Karpas-422 (cell line): ENCODE measurements at places on chromosomes 11 and 22.

- DNase-seq: no peak
Observed at GRCh38 chr22:27791159-27791858, 10.2 kb downstream of the MN1 start.

- no peak for DNase-seq
Observed at GRCh38 chr22:43126501-43127165, 16.1 kb downstream of the BIK start.

DNA sequence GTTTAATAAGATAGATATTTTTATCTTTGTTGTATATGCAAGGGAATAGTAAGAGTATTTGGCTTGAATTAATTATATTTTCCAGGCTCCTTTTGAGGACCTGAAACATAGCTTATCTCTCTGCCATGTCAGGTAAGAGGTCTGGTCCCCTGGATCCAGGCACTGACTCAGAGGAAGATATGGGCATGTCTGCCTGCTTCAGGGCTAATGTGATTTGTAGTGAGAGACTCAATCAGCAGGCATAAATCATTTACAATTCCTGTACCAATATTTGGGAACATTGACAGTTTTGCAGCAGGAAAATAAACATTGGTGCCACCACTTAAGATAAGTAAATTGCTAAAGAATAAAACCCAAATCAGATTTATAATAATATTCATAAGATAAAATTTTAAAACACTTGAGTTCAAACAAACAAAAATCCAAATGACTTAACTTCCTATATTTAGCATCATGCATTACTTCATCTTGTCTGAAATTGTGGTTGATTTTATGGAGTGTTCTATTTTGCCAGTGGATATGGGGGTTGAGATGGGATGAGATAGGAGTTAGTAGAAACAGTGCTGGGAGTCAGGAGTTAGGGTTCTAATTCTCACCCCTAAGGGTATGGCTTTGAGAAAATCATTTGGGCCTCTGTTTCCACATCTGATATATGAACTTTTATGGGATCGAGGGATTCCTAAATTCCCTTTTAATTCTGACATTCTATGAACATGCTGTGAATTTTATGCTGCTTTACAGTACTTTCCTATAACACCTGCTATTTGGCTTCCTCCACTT lies 5.1 kb upstream of the CALCA start:
- no peak for DNase-seq

- peak; percentile 69 for DNase-seq
Observed at GRCh38 chr11:111635706-111636045, 33.4 kb downstream of the SIK2 start.

DNA sequence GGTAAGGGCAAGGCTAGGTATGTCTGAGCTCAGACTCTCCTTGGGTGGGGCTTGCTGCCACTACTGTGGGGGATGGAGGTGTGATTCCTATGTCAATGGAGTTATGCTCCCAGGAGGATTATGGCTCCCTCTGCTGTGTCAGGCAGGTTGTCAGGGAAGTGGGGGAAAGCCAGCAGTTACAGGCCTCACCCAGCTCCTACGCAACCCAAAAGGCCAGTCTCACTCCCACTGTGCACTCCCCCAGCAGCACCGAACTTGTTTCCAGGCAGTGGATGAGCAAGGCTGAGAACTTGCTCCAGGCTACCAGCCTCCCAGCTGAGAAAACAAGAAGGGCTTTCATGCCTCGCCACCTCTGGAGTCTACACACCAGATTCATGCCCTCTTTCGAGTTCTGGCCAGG lies 18.2 kb downstream of the C11orf91 start:
- no peak for DNase-seq

DNA sequence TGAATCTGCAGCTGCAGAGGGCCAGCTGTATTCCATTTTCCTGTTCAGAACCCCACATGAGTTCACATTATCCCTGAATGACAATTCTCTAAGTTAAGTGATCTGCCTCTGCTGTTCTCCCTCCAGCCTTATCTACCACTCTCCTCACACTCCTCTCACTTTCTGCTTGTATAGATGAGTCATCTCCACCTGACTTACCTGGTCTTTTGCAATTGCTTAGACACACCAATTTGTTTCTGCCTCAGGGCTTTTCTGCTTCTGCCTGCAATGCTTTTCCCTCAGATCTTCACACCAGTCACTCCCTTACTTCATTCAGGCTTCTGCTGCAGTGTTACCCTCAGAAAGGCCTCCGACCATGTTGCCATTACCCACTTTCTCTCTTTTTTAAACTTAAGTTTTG lies 118.1 kb downstream of the ATM start:
- no peak for DNase-seq

GRCh38 chr22:39349506-39349966 lies 255 bp upstream of the SYNGR1 start:
- DNase-seq: peak; percentile 88

DNA sequence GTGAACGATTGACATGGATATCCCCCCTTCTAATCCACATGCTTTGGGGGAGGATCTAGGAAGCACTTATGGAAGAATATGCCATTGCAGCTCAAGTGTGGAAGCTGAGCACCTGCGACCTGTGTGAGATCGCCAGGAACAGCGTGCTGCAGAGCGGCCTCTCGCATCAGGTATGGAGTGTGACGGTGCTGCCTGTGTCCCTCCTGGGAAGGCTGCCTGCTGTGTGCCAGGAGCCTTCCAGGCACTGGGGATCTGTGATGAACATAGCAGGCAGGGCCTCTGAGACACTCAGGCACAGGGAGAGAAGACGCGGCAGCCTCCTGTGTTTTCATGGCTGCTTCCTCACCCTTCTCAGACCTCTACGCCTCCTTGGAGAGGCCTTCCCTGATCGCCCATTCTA lies 36.5 kb downstream of the RNF141 start:
- no peak for DNase-seq

DNA sequence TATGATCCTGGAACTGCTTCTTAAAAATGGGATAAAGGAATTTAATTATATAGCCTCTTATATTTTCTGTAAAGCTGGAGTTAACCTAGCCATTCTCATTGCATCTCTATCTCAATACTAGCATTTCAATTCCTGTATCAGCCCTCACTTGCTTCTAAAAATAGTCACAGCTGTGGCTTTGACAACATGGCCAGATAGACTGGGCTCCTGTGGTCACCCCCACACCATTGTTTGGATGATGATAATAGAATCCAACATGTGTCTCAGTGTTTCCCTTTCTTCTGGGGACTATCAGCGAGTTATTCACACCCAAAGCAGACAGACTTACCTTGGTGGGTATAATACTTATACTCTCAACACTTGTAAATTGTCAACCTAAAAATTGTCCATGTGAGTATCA lies 6.9 kb downstream of the VWA5A start:
- DNase-seq: no peak

DNA sequence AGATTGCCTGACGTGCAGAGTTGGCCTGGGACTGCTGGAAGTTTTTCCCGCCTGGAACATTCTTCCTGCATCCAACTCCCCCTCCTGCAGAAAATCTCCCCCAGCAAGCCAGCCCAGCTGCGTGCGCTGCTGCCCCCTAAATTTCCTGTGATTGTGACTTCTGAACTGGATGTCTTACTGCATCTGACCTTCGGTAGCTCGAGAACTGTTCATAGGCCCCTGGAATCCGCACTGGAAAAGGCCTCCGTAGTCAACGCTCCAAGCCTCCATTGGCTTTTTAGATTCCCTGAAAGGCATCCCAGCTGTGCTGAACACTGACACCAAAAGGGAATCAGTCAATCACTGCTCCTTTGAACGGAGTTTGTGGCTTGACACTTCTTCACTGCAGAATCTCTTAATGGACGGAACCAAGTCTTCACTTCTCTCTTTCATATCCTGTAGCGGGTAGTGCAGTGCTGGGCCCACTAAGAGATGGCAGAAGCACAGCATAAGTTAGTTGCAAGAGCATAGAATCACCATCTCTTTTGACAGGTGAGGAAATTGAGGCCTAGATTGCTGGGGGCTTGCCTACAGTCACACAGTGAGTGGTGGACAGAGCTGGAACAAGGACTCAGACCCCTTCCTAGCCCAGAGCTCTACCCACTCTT lies 14.2 kb upstream of the RASD2 start:
- no peak for DNase-seq

DNA sequence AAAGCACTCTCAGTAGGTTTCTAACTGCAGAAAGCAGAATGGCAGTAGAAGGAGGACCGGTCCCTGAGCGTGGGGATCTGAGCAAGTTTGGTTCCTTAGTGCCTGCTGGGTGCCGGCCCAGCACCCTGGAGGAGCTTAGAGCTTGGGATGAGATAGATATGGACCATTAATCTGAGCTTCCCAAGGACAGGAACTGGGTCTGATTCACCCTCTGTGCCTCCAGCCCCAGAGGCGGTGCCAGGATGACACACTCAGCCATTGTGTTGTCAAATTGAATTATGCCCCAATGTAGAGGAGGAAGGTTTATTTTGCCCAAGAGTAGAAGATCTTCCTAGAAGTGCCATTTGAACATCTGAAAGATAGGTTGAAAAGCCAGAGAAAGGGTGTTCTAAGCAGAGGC lies 4.3 kb downstream of the ZC3H7B start:
- no peak for DNase-seq

DNA sequence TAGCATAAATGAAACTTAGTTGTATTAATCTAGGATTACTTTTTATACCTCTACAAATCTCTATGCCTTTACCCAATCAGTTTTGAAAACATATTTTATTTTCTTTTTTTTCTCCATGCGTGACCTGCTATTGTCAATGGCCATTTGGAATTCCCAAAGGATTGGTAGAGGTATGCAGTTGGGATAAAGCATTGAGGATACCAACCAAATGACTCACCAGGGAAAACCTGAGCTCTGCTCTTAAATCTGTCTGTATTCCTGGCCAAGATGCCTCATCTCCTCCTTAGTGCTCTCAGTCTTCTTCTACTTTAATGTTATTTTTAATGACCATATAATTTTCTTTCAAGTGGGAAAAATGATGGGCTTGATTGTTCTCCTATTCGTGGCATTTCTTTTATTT lies 61.9 kb downstream of the EHF start:
- no peak for DNase-seq

GRCh38 chr11:39037611-39038010 lies 2421.8 kb downstream of the LRRC4C start:
- no peak for DNase-seq

DNA sequence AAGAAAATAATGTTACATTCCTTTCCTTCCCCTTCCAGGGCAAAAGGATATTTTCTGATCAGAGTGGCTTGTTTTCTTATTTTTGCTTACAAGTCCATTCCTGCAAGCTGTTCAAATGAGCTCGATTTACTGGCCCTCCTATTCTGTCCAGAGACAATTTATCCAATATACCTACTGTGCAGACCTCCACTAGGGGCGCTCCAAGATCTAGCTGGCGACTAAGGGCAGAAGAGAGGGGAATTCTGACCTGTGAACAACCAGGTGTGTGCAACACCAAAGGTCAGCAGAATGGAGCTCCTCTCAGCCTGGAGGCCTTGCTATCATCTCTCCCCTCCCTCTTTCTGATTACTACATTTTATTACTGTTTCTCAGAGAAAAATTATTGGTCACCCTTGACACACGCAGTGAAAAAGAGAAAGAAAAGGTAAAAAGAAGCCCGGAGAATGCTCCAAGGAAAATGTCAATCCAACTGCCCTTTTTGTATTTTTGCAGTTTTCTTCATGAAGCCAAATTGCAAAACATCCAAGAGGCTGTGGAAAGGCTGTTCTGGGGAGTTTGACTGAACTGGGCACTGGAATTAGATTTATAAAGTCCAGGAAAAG lies 3.2 kb downstream of the SEZ6L start:
- peak; percentile 84 for DNase-seq

- no peak for DNase-seq
Observed at GRCh38 chr11:78214331-78215194, 25.8 kb downstream of the USP35 start.

- no peak for DNase-seq
Observed at GRCh38 chr22:46066691-46067090, 83.6 kb upstream of the PPARA start.

DNA sequence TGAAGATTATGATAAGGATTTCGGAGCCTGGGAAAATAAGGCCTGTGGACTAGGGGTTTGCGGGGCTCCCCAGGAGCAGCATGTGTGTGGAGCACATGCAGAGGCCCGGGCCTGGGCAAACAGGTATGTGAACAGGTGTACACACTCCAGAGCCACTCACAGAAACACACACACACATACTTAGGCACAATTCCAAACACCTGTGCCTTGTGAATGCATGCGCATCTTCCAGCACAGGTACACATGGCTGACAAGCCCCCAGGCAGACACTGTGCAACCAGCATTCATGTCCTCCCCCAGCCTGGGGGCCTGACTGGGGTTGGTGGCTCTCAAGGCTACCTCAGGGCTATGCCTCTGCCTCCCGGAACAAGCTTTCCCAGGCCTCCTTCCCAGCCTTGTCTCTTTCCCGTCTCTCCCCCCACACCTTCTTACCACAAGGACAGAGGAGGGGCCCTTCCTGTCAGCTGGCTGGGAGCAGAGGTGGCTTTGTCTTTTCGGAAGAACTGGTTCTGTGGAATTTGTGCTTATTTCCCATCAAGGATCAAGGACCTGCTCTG lies 2.6 kb upstream of the P2RY6 start:
- no peak for DNase-seq

DNA sequence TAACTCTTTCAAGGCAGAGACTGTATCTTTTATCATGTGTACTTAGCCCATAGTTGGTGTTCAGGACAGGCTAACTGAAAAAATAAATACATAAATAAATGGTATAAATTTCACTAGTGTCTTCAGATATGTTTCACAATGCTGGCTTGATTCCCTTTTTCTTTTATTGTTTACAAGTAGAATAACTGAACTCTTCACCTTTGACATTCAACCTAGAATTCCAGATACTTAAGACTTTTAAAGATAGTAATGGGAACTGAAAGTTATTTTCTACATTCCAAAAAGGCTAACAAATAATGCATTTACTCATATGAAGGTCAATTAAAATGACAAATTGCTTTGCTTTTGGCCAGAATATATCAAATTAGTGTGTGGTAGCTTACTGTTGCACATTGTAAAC lies 411.3 kb upstream of the TENM4 start:
- DNase-seq: no peak

DNA sequence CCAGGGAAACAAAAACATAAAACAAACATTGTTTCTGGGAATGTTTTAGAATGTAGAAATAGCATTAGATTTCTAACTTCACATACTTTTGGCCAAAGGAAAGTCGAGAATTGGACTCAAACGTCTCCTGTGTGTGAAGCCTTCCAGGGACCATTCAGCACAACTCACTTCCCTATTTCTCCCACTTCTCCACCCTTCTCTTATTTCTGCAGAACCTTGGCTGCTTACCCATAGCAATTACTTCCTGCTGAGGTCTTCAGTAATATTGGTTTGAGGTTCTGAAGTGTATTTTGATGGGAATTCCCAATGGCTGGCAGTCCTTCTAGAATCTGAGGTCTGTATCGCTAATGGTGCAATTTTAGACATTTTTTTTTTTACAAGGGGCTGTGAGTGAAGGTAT lies 158.3 kb upstream of the SNX19 start:
- DNase-seq: no peak
